Stimulated activated CD4-positive, alpha-beta T cell treated with anti-CD3 and anti-CD28 coated beads, Interleukin-2, amount 100 ng/mL, for 4 hours (primary cell): ENCODE measurements at places on chromosomes 2 and 18.

DNA sequence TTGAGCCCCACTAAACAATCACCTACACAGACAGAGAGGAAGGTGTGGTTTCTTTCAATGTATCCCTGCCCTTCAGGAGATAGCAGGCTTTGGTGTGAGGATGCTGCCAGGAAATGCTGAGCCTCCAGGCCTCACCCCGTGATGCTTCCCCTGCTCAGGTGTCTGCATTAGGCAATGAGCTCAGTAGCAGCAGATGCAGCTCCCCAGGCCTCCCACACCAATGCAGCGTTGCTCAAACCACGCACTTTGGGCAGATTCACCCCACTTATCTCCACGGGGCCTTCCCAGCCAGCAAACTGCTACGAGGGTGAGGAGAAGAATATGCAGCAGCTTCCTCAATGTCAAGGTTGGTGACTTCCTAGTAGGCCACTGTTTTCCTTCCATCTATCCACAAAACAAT lies 229.3 kb upstream of the PXDN start:
- DNase-seq = no peak

GRCh38 chr18:55695091-55695490 lies 107.1 kb upstream of the TCF4 start:
- no peak for DNase-seq

- DNase-seq = no peak
These were observed 451.4 kb upstream of the ST6GAL2 start for GRCh38 chr2:107337209-107337898.

DNA sequence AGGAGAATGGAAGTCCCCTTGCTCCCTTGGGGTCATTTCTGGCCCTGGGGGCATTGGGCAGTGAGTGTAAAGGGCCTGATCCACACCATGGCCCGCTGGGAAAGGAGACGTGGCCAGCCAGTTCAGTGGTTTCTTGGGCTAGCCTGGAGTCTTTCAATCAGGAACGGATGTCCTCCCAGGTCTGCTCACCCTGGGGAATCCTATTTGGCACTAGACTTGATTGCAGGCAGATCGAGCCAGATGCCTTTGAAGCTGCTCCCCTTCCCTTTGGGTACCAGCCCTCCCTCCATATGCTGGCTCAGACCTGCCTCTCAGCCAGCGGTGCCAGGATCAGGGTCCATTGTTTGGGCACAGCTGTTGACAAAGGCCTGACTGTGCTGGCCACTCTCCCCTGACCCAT lies 11.0 kb downstream of the FBLN7 start:
- no peak for DNase-seq

DNA sequence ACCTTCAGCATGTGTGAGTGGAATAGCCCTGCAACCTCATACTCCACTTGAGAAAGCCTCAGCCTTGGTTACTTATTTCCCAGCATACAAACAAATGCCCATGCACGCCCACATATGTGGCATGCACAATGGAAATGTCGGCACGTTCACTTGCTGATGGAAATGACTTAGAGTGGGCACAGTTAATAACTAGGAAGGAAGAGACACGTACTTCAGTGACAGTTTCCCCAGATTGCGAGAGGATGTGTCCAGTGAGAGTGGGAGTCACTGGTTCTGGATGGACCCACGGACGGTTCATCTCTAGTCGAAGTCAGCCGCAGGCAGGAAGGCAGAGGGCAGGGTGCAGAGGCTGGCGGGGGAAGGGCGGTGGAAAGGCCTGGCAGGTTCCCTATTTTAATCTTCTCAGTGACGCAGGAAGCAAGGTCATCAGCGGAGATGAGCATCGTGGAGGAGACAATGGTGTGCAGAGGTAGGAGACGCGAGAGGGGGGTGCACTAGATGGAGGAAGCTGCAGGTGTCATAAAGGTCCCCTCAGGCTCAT lies 350.7 kb upstream of the MYT1L start:
- DNase-seq = no peak

- DNase-seq = no peak
These were observed 375.5 kb upstream of the SLC8A1 start for GRCh38 chr2:40827392-40827791.

DNA sequence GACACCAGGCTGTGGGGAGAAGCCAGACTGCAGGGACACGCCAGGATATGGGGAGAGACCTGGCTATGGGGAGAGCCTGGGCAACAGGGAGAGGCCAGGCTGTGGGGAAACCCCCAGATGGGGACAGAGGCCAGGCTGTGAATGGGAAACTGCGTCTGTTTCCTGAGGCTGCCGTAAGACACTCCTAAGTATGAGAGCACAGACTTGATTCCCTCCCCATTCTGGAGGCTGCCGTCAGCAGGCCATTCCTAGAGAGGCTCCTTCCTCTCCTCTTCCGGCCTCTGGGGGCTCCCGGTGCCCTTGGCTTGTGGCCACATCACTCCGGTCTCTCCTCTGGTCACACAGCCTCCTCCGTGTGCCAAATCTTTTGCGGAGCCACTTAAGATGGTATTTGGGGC lies 32.3 kb downstream of the ADI1 start:
- no peak for DNase-seq

DNA sequence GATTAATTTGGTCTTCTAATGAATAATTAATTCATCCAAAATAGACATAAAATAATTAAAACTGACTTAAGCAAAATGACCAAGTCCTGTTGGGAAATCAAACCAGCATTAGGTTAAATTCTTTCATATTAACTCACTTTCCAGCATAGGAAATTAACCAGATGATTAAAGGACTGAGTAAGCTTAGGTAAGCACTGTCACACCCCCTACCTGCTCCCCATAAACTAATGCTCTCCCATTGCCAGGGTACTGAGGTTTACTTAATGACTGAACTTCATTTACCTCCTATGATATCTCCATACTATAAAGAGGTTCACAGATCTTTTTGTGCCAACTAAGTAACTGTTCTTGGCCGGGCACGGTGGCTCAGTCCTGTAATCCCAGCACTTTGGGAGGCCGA lies 13.7 kb downstream of the DSC2 start:
- no peak for DNase-seq
